ENCODE measurements at places on chromosomes 3 and 15.

GRCh38 chr3:123571264-123571972 is 13.4 kb downstream of the HACD2 start:
- DNase-seq = no peak

- no peak for DNase-seq
Measured at GRCh38 chr15:67002368-67002767, 63.0 kb upstream of the SMAD3 start.

GRCh38 chr3:127634653-127635052 is 5.7 kb downstream of the PODXL2 start:
- no peak for DNase-seq

DNA sequence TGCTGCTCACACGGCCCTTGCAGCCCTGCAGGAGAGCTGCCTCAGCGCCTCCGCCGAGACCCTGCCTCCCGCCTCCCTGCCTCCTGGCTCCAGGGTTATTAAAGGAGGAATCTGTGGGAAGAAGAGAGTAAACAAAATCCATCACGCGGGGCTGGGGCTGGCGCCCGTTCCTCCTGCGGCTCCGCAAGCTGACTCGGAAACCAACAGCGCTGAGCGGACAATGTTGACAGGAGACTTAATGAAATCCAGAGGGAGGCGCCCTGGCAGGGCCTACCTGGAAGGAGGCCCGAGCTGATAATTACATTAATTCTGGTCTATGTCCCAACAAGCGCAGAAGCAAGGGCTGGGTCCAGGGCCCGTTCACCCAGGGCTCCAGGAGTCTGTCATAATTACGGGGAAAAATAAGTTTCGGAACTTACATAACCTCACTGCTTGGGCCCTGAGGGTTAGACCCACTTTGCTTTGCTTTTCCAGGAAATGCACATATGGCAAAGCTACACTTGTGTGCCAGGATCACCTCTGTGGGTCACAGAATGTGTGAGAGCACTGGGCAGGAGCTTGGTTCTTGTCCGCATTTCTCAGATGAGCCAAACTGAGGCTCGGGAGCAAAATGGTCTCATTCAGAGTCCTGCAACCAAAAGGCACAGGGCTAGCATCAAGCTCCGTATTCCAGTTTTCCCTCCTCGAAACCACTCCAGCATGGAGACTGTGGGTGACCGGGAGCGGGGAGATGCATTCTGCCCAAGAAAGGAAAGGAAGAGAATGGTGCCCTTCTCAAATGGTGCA is 43.8 kb upstream of the SLC6A6 start:
- no peak for DNase-seq

GRCh38 chr3:13465236-13465873 is 14.8 kb upstream of the HDAC11 start:
- no peak for DNase-seq

DNA sequence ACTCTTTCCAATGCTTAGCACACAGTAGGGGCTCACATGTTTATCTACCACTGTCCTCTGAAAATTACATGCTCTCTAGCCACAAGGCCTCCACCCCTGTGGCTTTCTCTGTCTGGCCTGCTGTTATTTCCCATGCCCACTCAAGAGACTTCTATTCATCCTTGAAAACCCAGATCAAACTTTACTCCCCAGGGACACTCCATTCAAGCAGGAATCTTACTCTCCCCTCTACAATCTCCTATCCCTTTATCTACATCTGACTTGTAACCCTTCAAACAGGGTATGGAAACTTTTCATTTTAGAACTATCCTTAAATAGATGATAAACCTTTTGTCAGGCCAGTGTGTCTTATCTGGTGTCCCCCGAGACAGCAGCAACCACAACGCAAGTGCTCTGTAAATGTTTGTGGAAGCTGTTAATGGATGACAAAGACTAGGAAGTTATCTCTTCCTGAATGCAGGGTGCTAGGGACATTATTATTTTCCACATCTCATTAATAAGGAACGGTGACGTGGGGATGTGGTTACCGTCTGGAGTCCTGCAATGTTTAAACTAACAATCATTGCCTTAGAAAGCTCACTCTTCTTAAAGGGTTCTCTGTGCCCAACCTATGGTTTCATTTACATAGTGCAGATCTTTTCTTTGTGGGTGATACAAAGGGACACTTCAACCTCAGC is 322.3 kb downstream of the ARRDC4 start:
- no peak for DNase-seq

- DNase-seq = no peak
Measured at GRCh38 chr15:81069909-81070308, 64.2 kb upstream of the CFAP161 start.

DNA sequence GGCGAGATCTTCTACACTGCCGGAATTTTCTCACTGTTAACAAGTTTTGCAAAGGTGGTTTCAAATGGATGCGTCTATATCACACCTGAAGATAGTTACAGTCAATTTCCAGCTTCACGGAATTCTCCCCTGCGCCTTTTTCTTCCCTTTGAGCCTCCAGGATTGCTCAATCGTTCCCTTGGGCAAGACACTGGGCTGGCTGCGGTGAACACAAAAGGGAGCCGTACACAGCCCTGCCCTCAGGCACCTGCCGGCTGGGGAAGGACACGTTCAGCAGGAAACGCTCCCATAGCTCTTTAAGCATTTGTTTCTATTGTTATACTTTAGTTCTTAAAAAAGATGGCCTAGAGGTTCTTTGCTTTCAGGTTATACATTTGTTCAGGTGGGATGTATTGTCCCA is 85.7 kb downstream of the C3orf70 start:
- no peak for DNase-seq

DNA sequence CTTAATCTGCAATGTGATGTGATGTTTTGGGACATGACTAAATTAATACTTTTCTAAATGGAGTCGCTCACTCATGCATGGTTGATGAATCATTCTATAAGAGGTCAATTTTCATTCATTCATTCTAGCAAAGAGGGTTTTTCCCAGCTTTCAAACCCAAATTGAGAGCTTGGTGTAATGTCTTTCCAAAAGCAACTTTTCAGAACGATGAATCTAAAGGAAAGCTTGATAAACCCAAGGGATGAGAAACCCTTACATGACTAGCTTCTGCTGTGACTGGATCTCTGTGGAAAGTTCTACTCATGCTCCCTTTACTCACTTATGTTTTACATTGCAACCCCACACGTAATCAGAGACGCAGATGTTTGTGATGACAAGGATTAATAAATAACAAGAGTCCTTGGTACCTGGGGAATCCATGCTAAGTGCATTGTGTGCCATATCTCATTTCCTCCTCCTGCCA is 47.7 kb downstream of the PDZRN3 start:
- DNase-seq = no peak

GRCh38 chr3:60048447-60048848 is 998.6 kb upstream of the CFAP20DC start:
- DNase-seq = no peak

GRCh38 chr3:172170841-172171240 is 131.5 kb downstream of the FNDC3B start:
- no peak for DNase-seq

DNA sequence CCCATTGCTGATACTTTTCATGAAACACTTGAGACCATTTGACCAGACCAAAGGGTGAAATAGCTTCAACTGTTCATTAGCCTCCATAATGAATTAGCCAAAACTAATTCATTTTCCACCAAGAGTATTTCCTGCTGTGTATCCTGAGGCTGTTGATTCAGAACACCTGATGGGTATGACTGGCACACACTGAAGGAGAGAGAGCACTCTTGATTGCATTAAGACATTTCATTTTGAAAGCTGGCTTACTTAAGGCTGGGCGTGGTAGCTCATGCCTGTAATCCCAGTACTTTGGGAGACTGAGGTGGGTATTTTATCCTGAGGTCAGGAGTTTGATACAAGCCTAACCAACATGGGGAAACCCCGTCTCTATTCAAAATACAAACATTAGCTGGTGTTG is 175.6 kb downstream of the AGBL1 start:
- no peak for DNase-seq

DNA sequence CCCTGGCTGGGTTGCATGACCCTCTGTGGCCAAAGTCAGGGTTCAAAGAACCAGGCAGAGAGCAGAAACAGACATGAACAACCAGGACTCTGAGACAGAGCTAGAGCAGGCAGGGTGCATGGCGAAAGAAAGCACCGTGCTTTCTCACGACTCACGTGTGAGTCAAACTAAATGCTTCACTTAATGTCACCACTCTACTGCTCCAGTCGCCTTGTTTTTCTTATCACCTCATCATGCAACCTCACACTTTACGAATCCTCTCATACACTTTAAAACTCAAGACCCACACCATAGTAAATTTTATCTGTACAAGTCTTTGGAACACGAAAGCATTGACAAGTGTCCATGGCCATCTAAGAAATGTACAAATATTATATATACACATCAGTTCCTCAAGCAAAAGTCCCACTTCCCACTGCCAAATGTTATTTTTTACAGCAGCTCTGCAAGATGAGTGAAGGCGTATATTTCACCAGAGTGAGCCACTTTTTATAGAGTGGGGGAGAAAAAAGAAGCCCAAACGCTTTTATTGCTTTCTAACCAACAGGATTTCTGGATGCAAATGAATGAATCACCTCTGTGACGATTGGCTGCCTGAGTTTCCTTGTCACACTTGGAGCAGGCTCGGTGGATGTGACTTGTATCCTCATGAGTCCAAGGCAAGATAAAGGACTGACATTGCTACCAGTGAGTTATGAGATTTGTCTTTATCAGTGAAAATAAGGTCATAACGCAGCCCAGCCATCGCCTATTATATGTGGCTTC is 16.0 kb upstream of the MEGF11 start:
- no peak for DNase-seq

DNA sequence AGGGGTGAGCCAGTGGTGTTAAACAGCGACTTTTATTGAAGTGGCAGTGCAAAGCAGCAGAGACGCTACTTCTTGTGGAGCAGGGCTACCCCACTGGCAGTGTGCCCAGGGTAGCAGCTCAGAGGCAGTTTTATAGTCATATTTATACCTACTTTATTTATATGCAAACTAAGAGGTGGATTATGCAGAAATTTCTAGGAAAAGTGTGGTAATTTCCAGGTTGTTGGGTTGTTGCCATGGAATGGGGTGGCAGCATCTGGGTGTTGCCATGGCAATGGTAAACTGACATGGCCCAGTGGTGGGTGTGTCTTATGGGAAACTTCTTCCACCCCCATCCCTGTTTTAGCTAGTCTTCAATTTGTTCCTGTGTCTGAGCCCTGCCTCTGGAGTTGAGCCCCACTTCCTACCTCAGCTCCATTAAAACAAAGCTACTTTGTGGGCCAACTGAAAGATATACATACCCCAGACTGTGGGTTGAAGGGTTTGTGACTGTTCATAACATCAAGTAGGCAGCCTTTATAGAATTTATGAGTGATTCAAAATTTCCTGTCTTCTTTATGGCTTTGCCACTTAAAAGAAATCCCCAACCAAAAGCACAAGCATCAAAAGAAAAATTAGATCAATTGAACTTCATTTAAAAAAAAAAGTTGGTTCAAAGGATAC is 60.3 kb downstream of the EBLN2 start:
- no peak for DNase-seq

- DNase-seq = no peak
Measured at GRCh38 chr15:46251903-46252302, 617.1 kb downstream of the SQOR start.

- no peak for DNase-seq
Measured at GRCh38 chr3:134038071-134038491, 8.4 kb upstream of the SLCO2A1 start.

DNA sequence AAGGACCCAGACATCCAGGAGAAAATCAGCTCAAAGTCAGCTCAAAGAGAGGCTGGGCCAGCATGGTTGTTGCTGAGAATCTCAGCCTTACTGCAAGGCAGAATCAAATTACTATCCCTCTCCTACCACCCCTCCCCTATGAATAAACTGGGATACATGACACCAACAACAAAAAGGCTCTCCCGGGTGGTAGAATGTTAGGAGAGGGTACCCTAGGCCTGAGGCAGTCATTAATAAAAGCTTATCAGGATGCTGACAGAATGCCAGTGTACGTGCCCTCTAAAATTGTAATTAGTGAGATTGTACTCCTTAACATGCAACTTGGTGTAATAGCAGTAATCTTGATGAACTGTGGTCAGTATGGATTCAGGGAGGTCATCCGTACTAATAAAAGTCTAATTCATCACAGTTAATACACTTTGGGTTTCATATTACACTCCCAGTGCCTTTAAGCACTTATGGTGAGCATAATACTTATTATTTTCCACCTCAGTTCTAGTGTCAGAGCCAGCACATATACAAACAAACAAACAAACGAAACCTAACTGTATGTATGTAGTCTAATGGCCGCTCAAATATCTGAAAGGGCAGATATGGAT is 76.5 kb downstream of the B3GALNT1 start:
- no peak for DNase-seq

GRCh38 chr3:71693641-71694040 is 31.6 kb downstream of the EIF4E3 start:
- DNase-seq = no peak

- no peak for DNase-seq
Measured at GRCh38 chr3:72120806-72121778, 336.1 kb upstream of the PROK2 start.

- DNase-seq = no peak
Measured at GRCh38 chr3:146539315-146539714, 5.1 kb downstream of the PLSCR1 start.

GRCh38 chr3:37262816-37263393 is 88.5 kb upstream of the LRRFIP2 start:
- no peak for DNase-seq
